NCI-H1417 treated with DMSO at 0.1 percent for 48 hours (cell line): ENCODE measurements at places on chromosomes 13 and 19.

- DNase-seq = no peak
These were observed 66.7 kb downstream of the FOXO1 start for GRCh38 chr13:40599747-40600146.

DNA sequence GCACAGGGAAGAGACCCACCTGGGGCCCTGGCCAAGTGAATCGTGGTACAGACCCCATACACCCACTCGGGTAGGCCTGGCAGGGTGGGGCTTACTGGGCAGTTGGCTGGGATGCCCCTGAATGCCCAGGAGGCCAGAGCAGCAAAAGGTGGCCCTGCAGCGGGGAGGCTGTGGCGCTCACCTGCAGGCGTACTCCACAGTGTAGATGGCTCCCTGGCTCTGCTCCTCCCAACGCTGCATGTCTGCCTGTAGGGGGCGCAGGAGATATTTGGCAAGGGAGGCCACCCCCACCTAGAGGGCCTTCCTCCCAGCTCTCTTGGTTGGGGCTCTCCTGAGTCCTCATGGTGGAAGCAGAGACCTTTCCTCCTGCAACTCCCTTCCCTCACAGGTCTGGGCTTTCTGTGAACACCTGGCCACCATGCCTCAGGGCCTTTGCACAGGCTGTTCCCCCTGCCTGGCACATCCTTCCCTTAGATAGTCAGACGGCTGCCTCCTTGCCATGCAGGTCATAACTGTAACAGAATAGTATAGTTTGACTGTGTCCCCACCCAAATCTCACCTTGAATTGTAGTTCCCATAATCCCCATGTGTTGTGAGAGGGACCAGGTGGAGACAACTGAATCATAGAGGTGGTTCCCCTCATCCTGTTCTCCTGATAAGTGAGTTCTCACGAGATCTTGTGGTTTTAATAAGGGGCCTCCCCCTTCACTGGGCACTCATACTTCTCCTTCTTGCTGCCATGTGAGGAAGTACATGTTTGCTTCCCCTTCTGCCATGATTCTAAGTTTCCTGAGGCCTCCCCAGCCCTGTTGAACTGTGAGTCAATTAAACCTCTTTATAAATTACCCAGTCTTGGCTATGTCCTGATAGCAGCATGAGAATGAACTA, 5.9 kb downstream of the BORCS8 start:
- DNase-seq = no peak

DNA sequence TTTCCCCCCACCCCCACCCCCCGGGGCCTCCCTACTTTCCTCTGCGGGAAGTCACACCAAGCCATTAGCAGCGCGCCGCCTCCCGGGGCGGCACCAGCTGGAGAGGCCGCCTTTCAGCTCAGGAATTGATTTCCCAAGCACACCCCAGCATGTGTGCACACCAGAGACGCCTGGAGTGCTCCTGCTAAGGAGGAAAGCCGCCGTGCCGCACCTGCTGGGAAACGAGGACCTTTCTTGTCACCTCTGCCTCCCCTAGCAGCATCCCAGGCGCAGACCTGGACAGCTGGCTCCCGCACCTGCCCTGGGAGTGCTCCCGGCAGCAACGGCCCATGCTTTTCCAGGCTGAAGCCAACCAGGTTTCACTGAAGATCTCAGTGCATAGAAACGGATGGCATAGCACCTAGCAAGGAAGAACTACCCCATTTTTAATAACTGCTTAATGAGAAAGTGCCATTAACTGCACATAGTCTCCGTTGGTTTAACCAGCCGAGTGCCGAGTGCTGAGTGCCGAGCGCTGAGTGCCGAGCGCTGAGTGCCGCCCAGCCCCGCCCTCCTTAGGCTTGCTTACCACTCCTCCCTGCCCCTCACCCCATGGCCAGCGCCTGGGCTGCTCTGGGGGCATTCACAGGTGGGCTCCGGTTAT, 165.0 kb downstream of the USP12 start:
- peak; percentile 63 for DNase-seq

DNA sequence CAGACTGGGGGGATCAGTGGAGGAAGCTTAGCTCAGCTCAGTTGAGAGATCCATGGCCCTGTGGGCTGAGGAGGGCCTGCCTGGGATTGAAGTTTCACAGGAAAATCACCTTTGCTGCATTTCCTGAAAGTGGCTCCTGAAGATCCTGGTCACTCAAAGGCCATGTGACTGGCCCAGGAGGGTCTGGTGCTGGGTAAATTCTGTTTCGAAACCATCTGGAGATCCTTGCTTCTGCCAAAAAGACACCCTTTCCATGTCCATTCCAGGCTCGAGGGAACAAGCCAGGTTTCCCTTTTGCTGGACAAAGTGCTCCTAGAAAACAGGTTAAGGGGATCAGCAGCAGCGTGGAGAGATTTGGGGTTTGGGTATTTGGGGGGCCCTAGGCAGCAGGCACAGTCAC, 293.3 kb downstream of the ZNF536 start:
- DNase-seq = no peak

DNA sequence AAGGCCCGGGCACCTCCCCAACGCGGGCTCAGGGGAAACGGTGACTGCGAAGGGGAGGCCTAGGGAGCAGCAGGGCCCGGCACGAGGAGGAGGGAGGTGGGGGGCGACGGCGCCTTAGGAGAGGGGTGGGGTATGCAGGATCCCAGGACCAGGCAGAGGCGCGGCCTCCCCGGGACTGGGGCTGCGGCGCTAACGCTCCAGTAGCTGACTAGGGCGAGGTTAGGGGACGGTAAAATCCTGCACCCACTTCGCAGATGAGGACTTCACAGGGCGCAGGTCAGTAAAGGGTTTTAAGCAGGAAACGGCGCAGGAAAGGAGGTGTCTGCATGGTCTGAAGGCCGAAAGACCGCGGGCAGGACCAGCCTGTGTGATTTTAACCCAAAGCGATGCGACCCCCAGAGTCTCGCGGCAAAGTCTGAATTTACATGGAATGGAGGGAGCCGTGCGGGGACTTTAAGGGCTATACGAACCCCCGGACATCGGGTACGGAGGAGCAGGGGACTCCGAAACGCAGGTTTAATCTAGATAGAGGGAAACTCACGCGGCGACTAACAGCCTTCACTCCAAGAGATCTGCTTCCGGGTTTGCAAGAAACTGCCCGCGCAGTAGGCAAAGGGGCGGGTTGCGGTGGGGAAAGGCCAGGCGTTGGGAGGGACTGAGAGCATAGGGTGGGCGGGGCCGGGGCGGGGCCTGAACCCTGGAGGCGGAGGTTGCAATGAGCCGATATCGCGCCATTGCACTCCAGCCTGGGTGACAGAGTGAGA, at the start of gene ZNF665:
TSS of gene ZNF665 (minus strand) at position 588 of the 764 bp plus-strand sequence. CDS start 10,460 bp downstream, outside the sequence.
- peak; percentile 24 for DNase-seq

GRCh38 chr19:40139533-40140287, 49.0 kb upstream of the ZNF780A start:
- no peak for DNase-seq

DNA sequence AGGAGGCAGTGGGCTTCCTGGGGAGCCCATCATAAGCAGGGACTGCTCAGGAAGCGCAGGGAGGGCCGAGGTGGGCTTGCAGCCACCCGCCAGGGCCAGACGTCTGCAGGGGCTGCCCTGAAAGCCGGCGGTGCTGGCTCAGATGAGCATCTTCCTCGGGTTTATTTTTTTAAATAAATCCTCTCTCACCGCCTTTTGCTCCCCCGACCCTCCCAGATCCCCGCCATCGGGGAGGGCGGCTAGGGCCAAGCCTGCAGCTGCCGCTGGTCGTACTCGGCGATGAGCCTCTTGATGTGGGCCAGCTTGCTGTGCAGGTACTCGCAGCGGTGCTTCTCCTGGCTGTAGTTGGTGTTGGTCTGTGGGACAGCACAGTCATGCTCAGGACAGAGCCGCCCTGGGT, 6.6 kb upstream of the ISYNA1 start:
- DNase-seq = no peak

DNA sequence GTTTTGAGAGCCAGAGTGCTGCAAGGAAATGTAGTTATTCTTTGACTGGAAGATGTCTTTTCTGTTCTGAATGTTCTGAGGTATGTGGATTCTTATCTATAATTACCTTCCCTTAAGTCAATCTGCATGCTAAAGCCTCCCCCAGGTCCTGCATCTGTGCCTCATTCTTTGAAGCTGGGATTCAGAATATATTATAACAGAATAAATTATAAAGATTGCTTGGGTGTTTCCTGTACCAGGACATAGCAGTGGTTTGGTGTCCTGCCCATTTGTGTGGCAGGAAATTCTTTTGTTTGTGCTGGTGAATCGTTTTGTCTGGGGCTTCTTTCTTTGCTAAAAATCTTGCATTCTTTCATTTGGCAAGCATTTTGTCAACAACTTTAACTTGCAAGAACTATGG, 60.2 kb downstream of the ITGBL1 start:
- DNase-seq = no peak

GRCh38 chr19:45005787-45006186, 4.5 kb downstream of the RELB start:
- no peak for DNase-seq

DNA sequence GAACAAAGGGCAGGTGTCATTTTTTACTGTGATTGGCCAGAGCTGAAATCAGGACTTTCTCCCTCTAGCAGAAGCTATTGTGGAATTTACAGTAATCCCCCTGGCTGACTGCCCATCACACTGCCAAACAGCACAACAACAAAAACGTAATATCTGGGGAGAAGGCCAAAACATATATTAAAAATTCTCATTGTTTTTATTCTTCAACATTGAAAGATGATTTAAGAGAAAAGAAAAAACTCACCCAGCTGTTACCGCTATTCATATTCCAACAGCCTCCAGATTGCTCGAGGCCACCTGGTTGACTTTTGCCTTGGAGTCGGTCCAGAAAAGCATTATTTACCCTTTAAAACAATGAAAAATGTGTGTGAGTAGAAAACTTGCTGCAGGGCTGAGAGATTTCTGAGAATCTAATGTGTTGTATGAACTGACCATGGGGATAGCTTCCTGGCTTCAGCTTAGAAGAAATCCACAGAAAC, 97.2 kb downstream of the EPSTI1 start:
- DNase-seq = no peak

GRCh38 chr19:16371540-16371986, 46.9 kb downstream of the KLF2 start:
- DNase-seq = no peak

GRCh38 chr19:43639519-43640423, at the start of gene CADM4:
Gene CADM4 (minus strand): TSS chr19:43639850. CDS start chr19:43639790, 60 bp downstream.
- no peak for DNase-seq

DNA sequence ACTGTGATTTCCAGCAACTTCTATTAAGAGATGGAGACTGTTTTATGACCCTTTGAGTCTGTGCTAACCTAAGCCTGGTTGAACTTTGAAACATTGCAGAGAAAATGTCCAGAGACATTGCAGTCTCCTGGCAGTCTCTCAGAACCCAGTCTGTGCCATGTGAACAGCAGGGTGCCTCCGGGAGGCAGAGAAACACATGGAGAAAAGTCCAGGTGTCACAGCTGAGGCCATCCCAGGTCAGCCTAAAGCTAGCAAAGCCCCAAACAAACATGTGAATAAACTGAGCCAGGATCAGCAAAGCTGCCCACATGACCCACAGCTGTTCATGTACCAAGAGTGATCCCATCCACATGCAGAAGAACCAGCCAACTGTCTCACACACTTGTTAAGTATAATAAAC, 7.8 kb downstream of the CYP4F11 start:
- DNase-seq = no peak

DNA sequence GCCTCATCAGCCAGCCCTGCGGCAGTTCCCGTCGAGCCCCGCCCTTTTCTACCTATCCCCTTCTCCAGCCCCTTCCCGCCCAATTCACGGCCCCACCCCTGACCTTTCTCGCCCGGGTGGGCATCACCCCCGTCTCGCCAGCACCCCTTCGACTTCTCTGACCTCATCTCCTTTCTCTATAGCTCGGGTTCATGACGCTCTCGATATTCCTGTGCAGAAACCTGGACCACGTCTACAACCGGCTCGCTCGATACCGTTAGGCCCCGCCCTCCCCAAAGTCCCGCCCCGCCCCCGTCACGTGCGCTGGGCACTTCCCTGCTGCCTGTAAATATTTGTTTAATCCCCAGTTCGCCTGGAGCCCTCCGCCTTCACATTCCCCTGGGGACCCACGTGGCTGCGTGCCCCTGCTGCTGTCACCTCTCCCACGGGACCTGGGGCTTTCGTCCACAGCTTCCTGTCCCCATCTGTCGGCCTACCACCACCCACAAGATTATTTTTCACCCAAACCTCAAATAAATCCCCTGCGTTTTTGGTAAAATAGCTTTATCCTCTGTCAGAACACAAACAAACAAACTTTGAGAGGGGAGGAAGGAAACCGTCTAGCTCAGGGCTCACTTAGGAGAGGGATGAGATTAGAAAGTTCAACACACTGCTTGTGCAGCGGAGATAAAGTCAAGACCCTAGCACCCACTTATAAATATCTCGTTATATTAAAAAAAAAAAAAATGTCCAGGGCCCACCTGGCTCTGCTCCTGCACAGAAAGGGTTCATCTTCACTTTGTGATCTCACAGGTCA, 5.1 kb downstream of the CD37 start:
- peak; percentile 0 for DNase-seq

GRCh38 chr19:36986601-36987000, 70.5 kb downstream of the ZNF568 start:
- peak; percentile 71 for DNase-seq

DNA sequence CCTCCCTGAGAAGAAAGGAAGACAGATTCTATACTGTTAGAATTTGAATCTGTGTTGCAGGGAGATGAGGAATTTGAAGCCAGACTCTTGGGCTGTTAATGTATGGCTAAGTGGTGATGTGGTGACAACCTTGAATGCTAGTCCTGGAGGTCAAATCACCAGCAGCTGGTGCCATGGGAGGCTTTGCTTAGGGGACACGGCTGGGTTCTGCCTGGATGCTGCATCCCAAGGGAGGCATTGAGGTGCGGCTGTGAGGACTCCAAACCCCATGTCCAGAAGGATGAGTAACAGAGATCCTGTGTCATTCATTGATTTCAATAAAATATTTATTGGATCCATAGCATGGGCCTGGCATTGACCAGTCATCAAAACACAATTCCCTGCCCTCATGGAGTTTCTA, 42.3 kb downstream of the RFX2 start:
- no peak for DNase-seq

DNA sequence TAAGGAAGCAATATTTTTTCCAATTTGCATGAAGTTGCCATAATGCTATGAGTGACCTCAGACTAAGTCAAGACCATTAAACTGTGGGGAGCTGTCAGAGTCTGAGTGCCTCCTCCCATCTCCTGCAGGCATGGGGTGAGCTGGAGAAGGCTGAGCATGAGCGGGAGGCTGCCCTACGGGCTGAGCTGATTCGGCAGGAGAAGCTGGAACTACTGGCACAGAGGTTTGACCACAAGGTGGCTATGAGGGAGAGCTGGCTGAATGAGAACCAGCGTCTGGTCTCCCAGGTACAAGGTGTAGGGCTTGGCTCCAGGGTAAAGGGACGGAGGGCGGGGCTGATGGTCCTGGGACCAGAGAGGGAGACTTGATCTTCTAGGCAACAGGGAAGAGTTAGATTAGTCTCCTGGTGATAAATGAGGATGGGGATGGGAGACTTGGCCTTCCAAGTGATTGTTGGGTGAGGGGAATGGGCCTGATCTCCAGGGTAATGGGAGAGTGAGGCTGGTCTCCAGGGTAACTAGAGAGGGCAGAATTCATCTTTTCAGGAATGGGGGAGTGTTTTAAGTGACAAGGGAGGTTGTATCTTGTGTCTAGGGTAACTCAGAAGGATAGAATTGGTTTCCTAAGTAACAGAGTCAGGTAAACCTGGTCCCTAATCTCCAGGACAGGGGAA, 36.0 kb downstream of the SPTBN4 start:
- DNase-seq = no peak

GRCh38 chr13:47962237-47962636, 38.8 kb downstream of the SUCLA2 start:
- no peak for DNase-seq
